Muscle of back (tissue), 13 donors: ENCODE measurements at places on chromosomes 1 and 21. TPM values are rescaled to one million over a fixed set of nuclear protein-coding genes. Genes with fewer than 3 reads are reported as not detected.

The SUSD4 gene
- 5.7 TPM for polyA plus RNA-seq

The LRRC39 gene
- polyA plus RNA-seq, result 244 TPM

The FAM177B gene
- polyA plus RNA-seq, result 0.12 TPM

The CNIH3 gene
- 3.7 TPM for polyA plus RNA-seq

The CHI3L2 gene
- polyA plus RNA-seq, result not detected

The FYB2 gene
- polyA plus RNA-seq, result 0.11 TPM

The CCDC185 gene
- not detected for polyA plus RNA-seq

The C1orf141 gene
- polyA plus RNA-seq, result not detected

The SPOCD1 gene
- 0.35 TPM for polyA plus RNA-seq

The BARHL2 gene
- not detected for polyA plus RNA-seq

The CREB3L4 gene
- 16.3 TPM for polyA plus RNA-seq

The LCA5L gene
- polyA plus RNA-seq, result 3.3 TPM

The PRXL2B gene
- polyA plus RNA-seq, result 25.7 TPM

The FNDC5 gene
- 184 TPM for polyA plus RNA-seq

The LMOD1 gene
- polyA plus RNA-seq, result 31.9 TPM

The ABCA4 gene
- 0.99 TPM for polyA plus RNA-seq

The SPRR1B gene
- polyA plus RNA-seq, result not detected

The WNT4 gene
- 3.7 TPM for polyA plus RNA-seq

The GBP2 gene
- 1.3 TPM for polyA plus RNA-seq

The BRDT gene
- polyA plus RNA-seq, result not detected

The SPRR1A gene
- not detected for polyA plus RNA-seq

The CLEC20A gene
- polyA plus RNA-seq, result not detected

The RNU1-1 gene
- polyA plus RNA-seq, result not detected

The CD84 gene
- 1.5 TPM for polyA plus RNA-seq

The NTRK1 gene
- polyA plus RNA-seq, result 1.1 TPM

The SLC35E2B gene
- 59.9 TPM for polyA plus RNA-seq

The PGLYRP4 gene
- 1.7 TPM for polyA plus RNA-seq

The GPR3 gene
- 0.60 TPM for polyA plus RNA-seq

The FCAMR gene
- not detected for polyA plus RNA-seq

The SIPA1L2 gene
- polyA plus RNA-seq, result 25.8 TPM

The TAS1R2 gene
- polyA plus RNA-seq, result not detected

The CLCA4 gene
- 0.69 TPM for polyA plus RNA-seq

The GOLT1A gene
- polyA plus RNA-seq, result not detected

The PALMD gene
- polyA plus RNA-seq, result 88.1 TPM

The CD53 gene
- 6.9 TPM for polyA plus RNA-seq

The CFAP45 gene
- 0.43 TPM for polyA plus RNA-seq

The SYNC gene
- 39.7 TPM for polyA plus RNA-seq

The S100A1 gene
- polyA plus RNA-seq, result 2.6 TPM

The KCNH1 gene
- polyA plus RNA-seq, result 0.45 TPM

The AMY1A gene
- not detected for polyA plus RNA-seq

The OR2L3 gene
- polyA plus RNA-seq, result not detected

The SPEN gene
- polyA plus RNA-seq, result 40.5 TPM

The C1orf53 gene
- 1.5 TPM for polyA plus RNA-seq

The MPL gene
- not detected for polyA plus RNA-seq

The RPTN gene
- not detected for polyA plus RNA-seq

The SPRR4 gene
- not detected for polyA plus RNA-seq

The IL12RB2 gene
- polyA plus RNA-seq, result 1.1 TPM

The THEMIS2 gene
- 5.7 TPM for polyA plus RNA-seq

The CEP170 gene
- polyA plus RNA-seq, result 41.8 TPM

The SPATA45 gene
- 0.33 TPM for polyA plus RNA-seq

The EFCAB14 gene
- polyA plus RNA-seq, result 77.9 TPM
